Stimulated activated CD8-positive, alpha-beta memory T cell treated with anti-CD3 and anti-CD28 coated beads, Interleukin-4, amount 100 ng/mL, for 1 hour (primary cell): ENCODE measurements at places on chromosomes 5 and 9.

GRCh38 chr9:107976767-107977166, 487.2 kb upstream of the KLF4 start:
- DNase-seq, result no peak

DNA sequence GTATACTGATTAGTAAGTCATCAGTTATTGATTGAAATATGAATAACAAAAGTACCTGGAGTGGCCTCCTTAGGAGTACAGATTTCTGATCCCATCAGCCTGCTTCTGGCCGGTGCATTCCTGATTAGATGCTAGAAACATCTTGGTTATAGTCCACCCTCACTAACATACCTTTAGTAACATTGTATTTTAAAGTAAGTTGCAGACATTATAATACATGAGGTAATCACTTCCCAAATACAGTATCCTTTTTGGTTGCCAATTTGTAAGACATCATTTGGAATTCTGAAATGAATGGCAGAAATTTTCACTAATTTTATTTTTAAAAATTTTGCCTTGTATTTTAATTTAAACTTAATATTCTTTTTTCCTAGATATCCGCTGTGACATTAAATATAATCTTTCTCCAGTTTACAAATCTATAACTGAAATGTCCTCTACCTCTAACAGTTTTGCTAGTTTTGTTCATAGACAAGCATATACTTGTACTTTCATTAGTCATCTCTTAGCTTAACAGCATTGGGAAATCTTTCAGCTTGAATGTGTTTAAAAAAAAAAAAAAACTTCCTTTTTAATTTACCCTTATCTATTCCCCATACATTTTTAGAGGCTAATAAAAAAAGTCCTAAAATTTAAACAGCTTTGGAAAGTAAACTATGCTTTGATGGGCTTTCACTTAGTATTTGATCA, 178.9 kb downstream of the XRCC4 start:
- DNase-seq, result no peak

DNA sequence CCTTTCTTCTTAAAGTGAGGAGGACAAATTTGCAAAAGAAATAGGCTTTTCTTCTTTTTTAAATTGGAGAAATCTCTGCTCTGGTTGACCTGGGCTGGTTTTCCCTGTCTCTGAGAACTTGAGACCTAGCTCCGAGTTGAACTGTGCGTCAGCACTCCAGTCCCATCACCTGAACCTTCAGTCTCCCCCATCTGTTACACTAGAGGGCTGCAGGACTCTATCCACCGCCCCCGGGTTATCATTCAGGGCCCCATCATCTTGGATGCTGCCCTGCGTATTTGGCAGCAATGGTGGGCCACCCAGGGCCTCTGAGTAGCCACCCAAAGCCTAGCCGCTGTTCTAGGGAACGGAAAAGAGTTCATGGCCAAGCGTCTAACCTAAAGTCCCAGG, 2.5 kb downstream of the FOXE1 start:
- no peak for DNase-seq

- no peak for DNase-seq
Measured at GRCh38 chr5:95711501-95712346, 19.4 kb upstream of the RHOBTB3 start.

DNA sequence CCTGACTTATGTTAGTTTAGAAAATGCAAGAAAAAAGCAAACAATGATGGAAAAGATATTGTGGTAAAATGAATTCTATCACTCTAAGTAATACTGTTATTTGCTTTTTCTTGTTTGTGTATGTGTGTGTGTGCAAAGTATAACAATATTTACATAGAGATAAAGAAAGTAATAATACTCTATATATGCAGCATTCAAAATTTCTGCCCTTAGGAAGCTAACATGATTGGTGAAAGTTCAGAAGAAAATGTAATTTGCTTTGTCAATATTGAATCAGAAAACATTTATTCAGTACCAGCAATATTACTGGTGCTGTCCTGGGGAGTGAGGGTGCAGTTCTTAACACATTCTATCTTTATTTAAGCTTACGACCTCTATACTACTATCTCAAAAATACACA, 12.9 kb upstream of the PRDM9 start:
- DNase-seq, result no peak
